ENCODE measurements at places on chromosomes 6 and 20.

- DNase-seq, result no peak
Measured at GRCh38 chr6:158503222-158503621, 56.7 kb upstream of the TMEM181 start.

DNA sequence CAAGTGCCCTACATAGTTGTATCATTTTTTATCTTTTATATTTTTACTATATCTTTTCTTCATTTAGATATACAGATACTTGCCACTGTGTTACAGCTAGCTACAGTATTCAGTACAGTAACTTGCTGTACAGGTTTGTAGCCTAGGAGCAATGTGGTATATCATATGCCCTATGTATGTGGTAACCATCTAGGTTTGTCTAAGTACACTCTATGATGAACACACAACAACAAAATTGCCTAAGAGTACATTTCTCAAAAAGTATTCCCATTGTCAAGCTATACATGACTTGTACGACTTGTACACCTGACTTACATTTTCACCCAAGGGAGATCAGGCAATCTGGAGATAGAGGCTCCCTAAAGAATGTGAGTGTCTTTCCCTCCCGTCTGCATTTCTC lies 8.2 kb downstream of the ELOVL5 start:
- DNase-seq, result no peak

- no peak for DNase-seq
Measured at GRCh38 chr6:166683477-166683876, 56.4 kb upstream of the RPS6KA2 start.

GRCh38 chr20:41574802-41575389 lies 43.3 kb downstream of the CHD6 start:
- no peak for DNase-seq

- DNase-seq, result no peak
Measured at GRCh38 chr6:52124126-52125121, 37.0 kb upstream of the PKHD1 start.

GRCh38 chr20:63085151-63085861 lies 78.5 kb upstream of the BHLHE23 start:
- DNase-seq, result no peak
